ENCODE measurements at places on chromosomes 12 and 14. TPM values are rescaled to one million over a fixed set of nuclear protein-coding genes. Genes with fewer than 3 reads are reported as not detected.

Gene KRT4
- not detected for total RNA-seq

Gene MYG1
- 39.5 TPM for total RNA-seq

Gene COX8C
- total RNA-seq = not detected

Gene SLC24A4
- total RNA-seq = not detected

Gene EIF2S3B
- total RNA-seq = 9.2 TPM

Gene TCL1B
- total RNA-seq = not detected

Gene LRRIQ1
- total RNA-seq = 1.5 TPM

DNA sequence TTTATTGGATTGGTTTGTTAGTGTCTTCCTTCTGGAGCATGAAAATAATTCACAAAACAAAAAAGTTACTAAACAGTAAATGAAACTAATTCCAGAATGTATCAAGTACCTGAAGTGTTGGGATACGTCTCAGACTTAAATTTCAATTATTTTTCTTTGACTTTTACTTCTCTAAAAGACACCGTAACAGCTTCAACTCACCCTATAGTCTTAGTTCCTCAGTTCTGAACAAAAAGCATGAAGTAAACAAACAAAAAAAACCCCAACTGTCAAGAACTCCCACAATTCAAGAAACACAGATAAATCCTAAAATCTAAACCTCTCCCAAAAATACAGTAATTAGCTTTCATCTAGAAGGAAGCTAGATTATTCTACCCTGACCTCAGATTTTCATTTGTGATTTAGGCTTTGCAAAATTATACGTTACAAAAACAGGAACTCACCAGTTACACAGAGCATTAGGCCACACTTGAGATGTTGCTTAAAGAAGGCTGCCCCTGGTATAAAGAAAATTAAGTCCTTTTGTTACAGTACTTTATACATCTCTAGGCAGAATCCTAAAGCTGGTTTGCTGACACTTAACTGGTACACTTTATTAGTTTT lies 10.2 kb downstream of the HEATR5A start:
- no peak for DNase-seq

GRCh38 chr14:29637411-29637810 lies 290.2 kb downstream of the PRKD1 start:
- DNase-seq = peak; percentile 67

DNA sequence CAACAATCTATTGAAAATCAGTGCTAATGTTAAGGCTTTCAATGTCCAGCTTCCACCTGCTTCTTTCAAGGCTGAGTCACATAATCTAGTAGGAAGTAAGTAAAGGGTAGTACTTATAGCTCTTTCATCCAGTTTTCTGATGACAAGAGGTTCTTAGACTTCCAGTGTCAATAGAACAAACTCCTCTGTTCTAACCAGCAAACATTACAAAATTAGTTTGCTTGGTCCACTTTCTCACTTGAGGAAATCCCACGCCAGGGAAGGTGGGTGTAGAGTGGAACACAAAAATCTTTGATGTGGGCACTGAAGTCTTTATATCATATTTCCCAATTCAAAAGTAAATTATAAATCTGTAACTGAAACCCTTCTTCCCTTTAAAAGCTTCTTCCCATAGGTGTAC lies 2.6 kb downstream of the NPC2 start:
- no peak for DNase-seq

- no peak for DNase-seq
Observed at GRCh38 chr12:103786201-103786600, 54.8 kb downstream of the NT5DC3 start.

DNA sequence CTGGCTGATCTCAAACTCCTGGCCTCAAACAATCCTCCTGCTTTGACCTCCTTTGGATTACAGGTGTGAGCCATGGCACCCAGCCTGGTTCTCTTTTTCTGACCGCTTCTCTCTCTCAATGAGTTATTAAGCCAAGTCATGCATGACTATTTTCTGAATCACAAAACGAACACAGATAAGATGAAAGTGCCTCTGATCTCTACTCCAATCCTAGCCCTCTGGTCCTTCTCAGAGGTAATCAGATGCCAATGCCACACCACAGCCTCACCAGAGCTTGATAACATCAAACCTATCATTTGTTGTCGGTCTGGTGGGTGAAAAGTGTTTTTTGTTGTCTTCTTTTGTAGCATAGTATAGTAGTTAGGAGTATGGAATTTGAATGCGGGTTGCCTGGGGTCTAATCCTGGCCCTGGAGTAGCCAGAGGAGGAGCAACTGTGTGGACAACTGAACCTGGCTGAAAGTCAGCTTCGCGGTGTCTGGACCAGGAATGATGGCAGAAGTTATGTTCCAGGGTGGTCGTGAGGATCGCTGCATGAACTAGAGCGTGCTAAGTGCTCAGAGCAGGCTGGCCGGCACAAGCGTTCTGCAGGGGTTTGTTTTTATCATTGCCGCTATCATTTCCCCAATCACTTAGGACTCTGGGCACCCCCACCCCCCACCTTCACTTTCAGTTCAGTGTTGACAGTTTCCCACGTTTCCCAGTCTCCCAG lies 77.9 kb downstream of the SPRING1 start:
- peak; percentile 79 for DNase-seq

DNA sequence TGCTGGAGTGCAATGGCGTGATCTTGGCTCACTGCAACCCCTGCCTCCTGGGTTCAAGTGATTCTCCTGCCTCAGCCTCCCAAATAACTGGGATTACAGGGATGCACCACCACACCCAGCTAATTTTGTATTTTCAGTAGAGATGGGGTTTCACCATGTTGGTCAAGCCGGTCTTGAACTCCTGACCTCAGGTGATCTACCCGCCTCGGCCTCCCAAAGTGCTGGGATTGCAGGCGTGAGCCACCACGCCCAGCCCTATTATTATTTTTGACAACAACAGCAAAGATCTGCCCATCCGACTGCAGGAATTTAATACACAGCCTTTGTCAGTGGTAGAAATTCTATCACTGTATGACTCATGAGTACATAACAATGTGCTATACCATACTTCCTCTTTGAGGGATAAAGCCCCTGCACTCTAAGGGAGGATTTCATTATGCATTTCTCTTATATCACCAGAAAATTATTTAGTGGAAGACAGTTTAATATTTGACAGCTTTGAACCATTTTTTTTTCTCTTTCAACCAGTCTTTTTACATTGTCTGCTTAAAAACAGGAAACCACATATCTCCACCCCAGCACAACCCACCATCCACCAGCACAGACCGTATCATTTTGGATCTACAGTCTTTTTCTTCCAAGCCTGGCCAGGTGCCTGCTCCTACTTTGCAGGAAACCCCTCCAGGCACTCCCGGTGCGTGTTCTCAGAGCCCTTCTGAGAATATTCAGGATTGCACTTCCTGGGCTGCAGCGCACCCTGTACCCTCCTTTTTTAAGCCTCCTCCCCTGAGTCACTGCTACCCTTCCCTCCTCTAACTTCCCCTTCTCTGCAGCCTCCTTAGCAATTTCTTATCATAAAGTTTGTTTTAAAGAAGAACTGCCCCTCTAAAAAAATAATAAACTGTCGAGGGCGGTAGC lies 594 bp downstream of the ARHGDIB start:
- peak; percentile 34 for DNase-seq

DNA sequence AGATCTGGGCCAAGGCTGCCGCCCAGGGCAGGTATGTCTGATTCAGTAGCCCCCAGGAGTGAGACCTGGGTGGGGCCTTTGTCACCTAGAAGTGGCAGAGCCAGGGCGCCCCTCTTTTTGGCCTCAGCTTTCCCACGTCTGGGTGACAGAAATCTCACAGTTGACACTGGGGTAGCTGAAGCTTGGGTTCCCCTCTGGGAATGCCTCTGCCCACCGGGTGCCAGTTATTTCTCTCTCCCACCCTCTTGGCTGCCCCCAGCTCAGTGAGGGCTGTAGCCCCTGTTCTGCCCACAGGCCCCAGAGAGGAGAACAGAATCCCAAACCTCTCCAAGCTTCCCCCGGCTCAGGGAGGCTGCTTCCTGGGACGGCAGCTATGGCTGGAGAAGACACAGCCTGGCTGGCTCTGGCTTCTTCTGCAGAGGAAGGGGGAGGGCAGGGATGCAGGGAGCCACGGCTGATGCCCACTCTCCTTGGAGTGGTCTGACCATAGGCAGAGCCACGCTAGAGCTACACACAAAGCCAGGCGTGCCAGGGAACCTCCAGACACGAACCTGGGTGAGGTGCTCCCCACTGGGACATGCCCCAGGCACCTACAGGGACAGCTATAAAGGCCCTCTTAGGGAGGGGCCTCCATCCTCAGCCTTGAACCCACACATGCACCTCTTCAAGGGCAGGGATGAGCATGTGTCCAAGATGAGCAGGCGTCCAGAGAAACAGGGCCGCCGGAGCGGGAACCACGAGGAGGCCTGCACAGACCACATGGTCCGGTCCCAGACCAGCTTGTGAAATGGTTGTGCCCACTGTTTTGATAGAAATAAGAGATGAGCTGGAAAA lies 51.7 kb downstream of the BEGAIN start:
- DNase-seq = no peak

GRCh38 chr14:60014402-60014801 lies 77.3 kb upstream of the PCNX4 start:
- DNase-seq = no peak

DNA sequence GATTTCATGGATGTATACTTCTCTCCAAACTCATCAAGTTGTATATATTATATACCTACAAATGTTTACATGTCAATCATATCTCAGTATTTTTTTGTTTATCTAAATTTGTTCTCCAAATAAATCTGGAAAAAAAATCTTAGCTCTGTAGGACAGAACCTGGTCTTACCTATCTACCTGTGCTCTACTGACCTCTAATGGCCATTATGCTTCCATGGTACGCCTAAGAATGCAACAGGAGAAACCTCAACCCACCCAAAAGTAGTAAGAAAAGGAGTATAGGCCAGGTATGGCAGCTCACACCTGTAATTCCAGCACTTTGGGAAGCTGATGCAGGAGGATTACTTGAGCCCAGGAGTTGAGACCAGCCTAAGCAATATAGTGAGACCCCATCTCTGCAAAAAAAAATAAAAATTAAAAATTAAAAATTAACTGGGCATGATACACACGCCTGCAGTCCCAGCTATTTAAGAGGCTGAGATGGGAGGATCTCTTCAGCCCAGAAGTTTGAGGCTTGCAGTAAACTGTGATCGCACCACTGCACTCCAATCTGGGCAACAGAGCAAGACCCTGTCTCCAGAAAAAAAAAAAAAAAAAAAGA lies 8.7 kb downstream of the OR11H4 start:
- no peak for DNase-seq

- DNase-seq = no peak
Observed at GRCh38 chr12:55925870-55926737, 1.6 kb downstream of the PYM1 start.

DNA sequence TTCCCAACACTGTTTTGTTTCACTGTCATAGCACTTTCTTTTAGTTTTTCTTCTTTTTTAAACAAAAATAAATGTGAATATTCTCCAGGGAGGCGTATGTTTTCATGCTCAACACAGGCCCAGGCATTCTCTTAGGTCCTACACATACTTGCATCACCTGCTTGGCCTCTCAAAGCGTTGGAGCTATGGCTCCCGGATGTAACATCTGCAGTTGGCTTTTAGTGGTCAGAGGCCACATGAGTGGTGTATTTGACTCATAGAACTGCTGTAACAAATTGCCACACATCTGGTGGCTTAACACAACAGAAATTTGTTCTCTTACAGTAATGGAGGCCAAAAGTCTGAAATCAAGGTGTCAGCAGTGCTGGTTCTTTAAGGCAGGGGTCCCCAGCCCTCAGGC lies 44.6 kb upstream of the VRK1 start:
- DNase-seq = no peak

DNA sequence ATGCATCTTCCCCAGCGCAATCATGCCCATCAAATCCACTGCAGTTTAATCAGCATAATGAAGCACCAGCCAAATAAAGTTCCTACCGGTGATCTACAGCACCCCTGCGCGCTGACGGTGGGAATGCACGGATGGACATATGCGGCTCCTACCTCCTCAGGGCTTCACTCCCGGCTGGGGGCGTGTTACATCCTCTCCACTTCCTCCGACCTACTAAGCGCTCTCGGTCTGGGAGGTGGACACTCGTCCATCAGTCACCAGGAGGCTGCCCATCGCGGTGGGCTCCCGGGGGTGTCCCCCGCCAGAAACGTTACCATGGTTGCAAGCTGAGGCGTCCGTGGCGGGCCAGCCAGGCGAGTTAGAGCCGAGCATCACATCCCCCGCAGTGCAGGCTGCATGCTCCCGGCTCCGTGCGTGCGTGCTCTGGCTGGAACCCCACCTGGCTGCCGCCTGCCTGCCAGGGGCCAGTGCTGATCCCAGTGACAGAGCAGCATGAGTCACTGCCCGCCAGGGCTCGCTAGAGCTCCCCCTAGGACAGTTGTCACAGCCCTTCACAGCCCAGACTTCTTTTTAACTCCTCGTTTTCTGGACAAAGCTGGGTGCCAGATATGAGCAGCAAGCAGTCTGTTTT lies 73.0 kb downstream of the CIT start:
- DNase-seq = peak; percentile 52

DNA sequence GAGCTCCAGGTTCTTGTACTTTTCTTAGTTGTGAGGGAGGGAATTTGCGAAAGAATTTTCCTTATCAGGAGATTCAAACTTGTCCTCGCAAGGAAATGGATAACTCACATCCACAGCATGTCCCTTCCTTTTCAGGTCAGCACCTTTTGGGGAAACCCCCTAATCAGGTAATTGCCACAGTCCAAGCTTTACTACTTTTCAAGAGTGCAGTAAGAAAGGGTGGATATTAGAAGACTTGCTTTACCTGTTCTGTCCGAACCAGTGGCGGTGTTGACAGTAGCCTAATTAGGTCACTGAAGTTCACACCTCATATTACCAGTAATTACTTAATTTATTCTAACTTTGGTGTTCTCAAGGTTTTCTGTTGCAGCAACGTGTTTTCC lies 6.7 kb upstream of the C12orf50 start:
- no peak for DNase-seq

GRCh38 chr12:52847335-52848102 lies 1.3 kb downstream of the KRT78 start:
- DNase-seq = peak; percentile 22

DNA sequence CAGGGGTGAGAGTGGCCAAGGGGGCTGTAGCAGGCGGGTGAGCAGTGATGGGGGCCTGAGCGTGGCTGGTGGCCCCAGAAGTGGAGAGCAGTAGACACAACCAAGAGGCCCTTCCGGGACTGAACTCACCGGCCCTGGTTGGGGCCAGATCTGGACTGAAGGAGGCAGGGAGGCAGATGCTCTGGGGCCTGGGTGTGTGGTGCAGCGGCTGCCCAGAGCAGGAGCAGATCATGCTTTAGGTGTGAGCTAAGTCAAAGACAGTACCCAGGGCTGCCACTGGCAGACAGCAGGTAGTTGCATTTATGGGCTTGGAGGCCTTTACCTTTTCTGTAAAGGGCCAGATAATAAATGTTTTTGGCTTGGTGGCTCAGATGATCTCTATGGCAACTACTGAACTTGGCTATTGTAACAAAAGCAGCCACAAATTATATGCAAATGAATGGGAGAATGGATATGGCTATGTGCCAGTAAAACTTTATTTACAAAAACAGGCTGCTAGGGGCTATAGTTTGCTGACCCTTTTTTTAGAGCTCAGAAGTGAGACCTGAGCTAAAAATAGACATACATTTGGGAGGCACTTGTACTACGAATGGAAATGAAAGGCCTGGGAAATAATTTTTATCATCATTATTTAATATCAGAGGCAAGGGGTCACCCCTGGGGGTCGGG lies 25.6 kb downstream of the SETD1B start:
- DNase-seq = no peak

Data from fibroblast of the aortic adventitia (primary cell).